ENCODE measurements at places on chromosomes 5 and 9.

- peak overlapping the region; percentile 48 for H3K27ac ChIP-seq
- no peaks in the 10 kb centered on the region for H3K36me3 ChIP-seq
- no peak for DNase-seq
- no peaks in the 10 kb centered on the region for H3K27me3 ChIP-seq
- peaks cover 47% of the 10 kb centered on the region for H3K4me1 ChIP-seq
These were observed 31.0 kb downstream of the CSF2 start for GRCh38 chr5:132104556-132104955.

- H3K27me3 ChIP-seq = peaks cover 4% of the 10 kb centered on the region
- no peak overlapping the region for H3K4me3 ChIP-seq
- H3K4me1 ChIP-seq = no peaks in the 10 kb centered on the region
- H3K36me3 ChIP-seq = no peaks in the 10 kb centered on the region
- no peak for DNase-seq
- no peak overlapping the region for H3K27ac ChIP-seq
These were observed 133.3 kb downstream of the MACROH2A1 start for GRCh38 chr5:135265497-135266302.

DNA sequence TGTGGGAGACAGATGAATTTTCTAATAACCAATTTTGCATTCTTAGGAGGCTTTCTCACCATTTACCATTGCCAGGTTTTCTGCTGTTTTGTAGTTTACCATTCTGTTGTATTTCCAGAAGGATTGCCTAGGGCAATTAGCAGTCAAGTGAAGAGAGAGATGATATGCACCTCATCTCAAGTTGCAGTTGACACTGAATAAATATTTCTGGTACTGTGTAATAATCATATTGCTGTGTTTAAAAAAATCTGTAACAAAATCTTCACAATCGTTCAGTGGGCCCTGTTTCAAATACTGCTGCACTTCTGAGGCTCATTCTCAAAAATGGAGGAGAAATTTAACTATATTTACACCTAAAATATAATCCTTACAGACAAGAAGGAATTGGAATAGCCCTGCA is 706.1 kb upstream of the PTPRD start:
- H3K4me1 ChIP-seq = no peaks in the 10 kb centered on the region
- DNase-seq = no peak
- H3K36me3 ChIP-seq = no peaks in the 10 kb centered on the region
- no peak overlapping the region for H3K4me3 ChIP-seq
- H3K27me3 ChIP-seq = no peaks in the 10 kb centered on the region

DNA sequence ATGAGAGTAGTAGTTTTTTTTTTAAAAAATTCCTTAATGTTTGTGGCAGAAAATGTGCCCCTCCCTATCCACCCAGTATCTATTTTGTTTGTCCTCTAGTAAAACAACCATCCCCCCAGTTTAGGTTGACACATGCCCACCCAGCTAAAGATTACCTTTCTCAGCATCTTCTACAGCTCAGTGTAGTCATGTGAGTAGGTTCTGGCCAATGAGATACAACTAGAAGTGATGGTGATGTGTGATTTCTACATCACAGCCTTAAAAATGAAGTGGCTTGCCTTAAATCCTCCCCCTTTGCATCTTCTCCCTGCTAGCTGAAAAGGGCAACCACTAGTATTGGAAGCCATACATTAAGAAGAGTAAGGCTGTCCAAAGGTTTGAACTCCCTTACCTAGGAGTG is 14.9 kb downstream of the CHD1 start:
- H3K36me3 ChIP-seq = peaks cover 5% of the 10 kb centered on the region
- H3K4me1 ChIP-seq = peaks cover 33% of the 10 kb centered on the region

- H3K4me1 ChIP-seq = peaks cover 48% of the 10 kb centered on the region
- peaks cover 7% of the 10 kb centered on the region for H3K36me3 ChIP-seq
- no peak overlapping the region for H3K4me3 ChIP-seq
- DNase-seq = no peak
- H3K27me3 ChIP-seq = no peaks in the 10 kb centered on the region
- peak overlapping the region; percentile 27 for H3K27ac ChIP-seq
These were observed 8.1 kb downstream of the SEC24A start for GRCh38 chr5:134656690-134657089.

Data from naive thymus-derived CD8-positive, alpha-beta T cell (primary cell).